Stimulated activated CD8-positive, alpha-beta memory T cell treated with anti-CD3 and anti-CD28 coated beads, Interleukin-7, amount 100 ng/mL, for 1 hour (primary cell): ENCODE measurements at places on chromosomes 6 and 20.

GRCh38 chr6:44431118-44431725 lies 43.7 kb downstream of the CDC5L start:
- DNase-seq, result no peak

- DNase-seq, result no peak
Measured at GRCh38 chr6:154295733-154296132, 60.9 kb downstream of the IPCEF1 start.

DNA sequence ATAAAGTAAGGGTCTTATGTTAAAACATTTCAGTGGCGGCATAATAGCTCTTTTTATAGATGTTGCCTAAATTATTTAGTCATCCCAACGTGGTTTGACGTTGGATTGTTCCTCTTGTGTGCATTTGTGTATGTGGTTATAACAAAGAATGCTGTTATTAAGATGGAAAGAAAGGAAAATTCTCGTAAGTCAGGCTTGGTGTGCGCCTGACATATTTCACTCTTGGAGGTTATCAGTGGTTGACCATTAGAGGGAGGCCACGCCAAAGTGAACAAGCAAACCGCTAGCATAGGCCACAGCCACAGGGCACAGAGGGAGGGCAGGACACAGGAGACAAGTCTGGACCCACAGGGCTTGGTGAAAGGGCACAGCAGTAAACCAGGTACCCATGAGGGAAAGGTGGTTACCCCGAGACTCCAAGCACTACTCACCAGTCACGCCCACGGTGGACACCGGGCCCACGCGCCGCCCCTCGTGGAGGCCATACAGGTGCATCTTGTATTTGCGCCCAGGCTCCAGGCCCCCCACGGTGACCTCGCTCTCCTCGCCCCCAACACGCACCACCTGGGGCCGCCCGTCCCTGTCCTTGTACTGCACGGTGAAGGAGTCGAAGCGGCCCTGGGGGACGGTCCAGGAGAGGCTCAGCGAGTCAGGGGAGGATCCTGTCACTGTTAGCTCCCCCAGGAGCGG lies 22.9 kb downstream of the CYP21A2 start:
- DNase-seq, result no peak

DNA sequence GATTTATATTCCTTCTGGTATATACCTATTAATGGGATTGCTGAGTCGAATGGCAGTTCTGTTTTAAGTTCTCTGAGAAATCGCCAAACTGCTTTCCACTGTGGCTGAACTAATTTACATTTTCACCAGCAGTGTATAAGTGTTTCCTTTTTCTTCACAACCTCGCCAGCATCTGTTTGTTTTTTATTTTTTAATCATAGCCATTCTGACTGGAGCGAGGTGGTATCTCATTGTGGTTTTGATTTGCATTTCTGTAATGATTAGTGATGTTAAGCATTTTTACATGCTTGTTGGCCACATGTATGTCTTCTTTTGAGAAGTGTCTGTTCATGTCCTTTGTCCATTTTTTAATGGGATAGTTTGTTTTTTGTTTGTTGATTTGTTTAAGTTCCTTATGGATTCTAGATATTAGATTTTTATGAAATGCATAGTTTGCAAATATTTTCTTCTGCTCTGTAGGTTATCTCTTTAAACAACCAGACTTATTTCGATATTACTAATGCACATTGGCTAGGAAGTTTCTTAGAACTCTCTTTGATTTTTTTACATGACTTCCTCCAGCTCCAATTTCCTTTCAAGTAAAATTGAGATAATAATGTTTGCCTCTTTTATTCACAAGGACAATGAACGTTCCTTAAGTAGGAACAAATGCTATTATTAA lies 12.2 kb upstream of the VNN1 start:
- DNase-seq, result no peak

- DNase-seq, result no peak
Measured at GRCh38 chr6:135179920-135180541, 1.1 kb upstream of the MYB start.

- no peak for DNase-seq
Measured at GRCh38 chr6:112288475-112288874, 34.1 kb upstream of the LAMA4 start.

DNA sequence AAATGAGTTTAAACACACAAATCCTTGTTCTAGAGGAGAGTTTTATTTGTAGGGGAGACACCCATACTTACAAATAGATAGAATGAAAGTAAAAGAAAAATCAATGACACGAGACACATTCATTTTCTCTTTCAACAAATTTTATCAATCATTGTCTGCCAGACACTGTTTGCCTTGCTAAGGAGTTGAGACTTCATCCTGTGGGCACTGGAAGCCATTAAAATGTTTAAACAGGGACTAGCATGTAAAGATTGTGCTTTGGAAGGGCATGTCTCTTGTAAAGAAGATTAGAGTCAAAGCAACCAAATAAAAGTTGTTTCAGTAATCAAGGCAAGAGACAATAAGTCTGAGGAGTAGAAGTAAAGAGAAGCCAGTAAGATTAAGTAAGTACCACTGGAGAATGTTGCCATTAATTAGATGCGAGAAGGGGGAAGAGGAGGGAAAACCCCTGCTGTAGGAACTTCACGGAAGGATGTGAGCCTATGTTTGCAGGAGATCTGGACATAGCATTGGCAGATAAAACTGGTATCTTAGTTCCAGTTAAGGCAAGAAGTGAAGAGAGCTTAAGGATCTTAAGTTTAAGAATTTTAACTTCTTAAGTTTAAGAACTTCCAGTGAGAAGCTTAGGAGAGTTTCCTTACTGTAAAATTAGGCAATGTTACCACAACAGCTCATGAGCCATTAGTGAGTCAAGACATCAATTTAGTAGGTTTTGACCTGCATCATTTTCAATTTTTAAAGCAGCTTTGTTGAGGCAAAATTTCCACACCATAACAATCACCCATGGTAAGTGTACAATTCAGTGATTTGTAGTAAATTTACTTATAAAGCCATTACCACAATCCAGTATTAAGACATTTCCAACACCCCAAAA lies 117.0 kb upstream of the UST start:
- no peak for DNase-seq

- DNase-seq, result no peak
Measured at GRCh38 chr6:145822456-145822855, 7.9 kb upstream of the FBXO30 start.

GRCh38 chr20:63433756-63434531 lies 38.5 kb downstream of the KCNQ2 start:
- DNase-seq, result no peak

DNA sequence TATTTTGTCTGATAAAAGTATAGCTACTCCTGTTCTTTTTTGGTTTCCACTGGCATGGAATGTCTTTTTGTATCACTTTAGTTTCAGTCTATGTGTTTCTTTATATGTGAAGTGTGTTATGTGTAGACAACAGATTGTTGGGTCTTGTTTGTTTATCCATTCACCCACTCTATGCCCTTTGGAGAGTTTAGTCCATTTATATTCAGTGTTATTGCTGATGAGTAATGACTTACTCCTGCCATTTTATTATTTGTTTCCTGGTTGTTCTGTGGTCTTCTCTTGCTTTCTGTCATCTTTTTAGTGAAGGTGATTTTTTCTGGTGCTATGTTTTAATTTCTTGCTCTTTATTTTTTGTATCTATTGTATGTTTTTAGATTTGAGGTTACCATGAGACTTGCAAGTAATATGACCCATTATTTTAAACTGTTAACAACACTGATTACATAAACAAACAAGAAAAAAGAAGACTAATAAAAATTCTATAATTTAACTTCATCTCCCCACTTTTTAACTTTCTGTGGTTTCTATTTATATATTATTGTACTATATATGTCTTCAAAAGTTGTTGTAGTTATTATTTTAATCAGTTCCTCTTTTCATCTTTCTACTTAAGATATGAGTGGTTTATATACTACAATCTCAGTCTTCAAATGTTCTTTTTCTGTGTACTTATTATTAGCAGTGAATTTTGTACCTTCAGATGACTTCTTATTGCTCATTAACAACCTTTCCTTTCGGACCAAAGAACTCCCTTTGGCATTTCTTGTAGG lies 323.4 kb downstream of the BTBD9 start:
- DNase-seq, result no peak

DNA sequence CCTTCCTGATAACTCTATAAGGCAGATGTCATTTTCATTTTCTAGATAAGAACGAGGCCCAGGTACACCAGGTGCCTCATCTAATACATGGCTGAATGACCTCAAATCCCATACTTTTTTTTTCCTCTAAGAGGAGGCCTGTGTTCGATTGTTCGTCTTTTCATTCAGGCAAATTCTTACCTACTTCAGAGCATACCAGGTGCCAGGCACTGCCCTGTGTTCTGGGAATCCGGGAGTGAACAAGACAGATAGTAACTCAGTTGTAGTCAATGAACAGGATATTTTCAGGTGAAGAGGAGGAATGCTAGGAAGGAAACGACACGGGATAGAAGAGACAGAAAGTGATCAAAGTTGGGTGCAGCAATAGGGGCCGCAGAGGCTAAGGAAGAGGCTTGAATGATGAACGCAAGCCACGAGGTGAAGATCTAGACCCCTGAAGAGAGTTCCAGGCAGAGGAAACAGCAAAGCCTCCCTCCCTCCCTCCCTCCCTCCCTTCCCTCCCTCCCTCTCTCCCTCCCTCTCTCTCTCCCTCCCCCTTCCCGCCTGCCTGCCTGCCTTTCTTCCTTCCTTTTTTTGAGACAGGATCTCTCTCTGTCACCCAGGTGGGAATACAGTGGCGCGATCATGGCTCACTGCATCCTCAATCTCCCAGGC lies 150.1 kb upstream of the ZNF217 start:
- no peak for DNase-seq

GRCh38 chr20:9454791-9455190 lies 59.6 kb upstream of the LAMP5 start:
- no peak for DNase-seq

DNA sequence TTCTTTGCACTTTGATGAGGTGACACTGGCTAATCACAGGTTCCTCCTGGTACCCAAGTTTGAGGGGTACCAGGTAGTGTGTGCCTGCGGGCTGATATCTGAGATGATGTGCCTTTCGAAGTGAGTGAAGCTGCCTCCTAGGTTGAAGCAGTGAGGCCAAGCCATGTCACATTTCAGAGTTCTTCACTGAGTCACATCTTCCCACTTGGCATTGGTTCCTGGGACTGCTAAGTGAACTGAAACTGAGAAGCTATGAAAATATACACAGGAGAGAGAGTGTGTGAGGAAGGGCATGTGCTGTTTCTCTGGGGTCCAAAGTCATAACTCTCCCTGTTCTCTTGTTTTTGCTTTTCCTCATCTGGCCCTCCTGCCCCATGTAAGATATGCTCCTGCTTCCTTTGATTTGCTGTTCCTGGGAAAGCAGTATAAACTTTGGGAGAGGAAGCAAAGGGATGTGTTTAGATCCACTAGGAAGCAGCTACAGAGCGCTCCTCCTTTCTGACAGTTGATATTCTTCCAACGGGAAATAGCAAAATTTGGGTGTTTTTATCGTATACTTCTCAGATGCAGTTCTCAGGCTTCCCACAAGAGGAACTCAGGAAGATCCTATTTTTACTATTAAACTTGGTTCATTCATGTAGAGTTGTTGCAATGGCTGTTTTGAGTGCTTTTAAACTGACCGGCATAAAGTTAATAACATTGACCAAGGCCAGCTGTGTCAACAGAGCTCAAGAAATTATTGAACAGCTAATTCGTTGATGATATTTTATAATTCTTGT lies 153.7 kb downstream of the MOXD1 start:
- DNase-seq, result no peak
